ENCODE measurements at places on chromosomes 1 and 21. TPM values are rescaled to one million over a fixed set of nuclear protein-coding genes. Genes with fewer than 3 reads are reported as not detected.

The S100A8 gene
- total RNA-seq = not detected

The TRIM62 gene
- 5.6 TPM for total RNA-seq

DNA sequence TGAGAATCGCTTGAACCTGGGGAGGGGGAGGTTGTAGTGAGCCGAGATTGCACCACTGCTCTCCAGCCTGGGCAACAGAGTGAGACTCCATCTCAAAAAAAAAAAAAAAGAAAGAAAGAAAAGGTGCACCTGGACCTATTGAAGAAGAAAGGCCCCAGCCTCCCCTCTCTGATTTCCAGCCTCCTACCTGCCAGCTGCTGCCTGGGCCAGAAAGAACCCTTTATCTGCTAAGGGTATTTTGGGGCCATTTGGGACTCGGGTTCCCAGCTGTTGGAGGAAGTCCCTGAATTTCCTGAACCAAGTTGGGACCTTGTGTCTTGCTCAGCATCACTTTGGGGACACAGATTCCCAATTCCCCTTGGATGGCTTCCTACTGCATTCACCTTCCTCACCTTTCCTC, 3.9 kb upstream of the TNFRSF8 start:
- no peak for DNase-seq

DNA sequence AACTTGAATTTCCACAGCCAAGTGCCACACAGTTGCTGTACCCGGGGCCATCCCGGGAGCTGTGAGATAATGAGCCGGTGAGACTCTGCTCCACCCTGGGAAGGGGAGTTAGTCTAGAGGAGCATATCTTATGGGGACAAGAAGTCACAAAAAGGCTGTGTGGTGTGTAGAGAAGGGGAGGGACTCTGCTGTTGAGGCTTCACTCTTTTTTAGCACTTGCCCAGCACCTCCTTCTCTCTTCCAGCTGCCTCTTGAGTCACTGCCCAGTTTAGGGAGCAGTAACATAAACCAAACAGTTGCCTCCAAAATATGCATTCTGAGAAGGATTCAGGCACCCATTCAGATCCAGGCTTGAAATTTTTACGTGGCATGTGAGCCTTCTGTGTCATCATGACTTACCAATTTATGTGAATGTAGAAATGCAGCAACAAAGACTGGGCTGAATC, 744 bp upstream of the WDR26 start:
- no peak for DNase-seq

DNA sequence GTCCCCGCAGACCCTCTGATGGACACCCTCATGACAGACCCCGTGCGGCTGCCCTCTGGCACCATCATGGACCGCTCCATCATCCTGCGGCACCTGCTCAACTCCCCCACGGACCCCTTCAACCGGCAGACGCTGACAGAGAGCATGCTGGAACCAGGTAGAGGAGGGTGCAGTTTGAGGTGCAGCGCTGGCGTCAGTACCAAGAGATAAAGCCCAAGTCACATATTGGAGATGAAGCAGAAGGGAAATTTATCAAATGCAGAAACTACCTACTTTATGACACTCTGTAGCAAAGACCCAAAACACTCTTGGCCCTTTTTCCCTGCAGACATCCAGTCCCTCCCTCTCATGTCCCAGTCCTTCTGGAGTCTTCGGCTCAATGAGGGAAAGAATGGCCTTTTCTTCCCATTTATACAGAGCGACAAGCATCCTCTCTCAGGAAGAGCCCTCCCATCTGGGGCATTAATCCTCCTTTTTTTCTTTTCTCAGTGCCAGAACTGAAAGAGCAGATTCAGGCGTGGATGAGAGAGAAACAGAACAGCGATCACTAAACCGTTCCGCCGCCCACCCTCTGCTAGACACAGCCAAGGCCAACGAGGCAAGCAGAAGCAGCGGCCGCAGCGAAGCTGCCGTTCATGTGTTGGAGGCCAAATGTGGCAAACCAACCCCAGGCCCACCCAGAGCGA, 30.8 kb upstream of the KIF1B start:
- no peak for DNase-seq

DNA sequence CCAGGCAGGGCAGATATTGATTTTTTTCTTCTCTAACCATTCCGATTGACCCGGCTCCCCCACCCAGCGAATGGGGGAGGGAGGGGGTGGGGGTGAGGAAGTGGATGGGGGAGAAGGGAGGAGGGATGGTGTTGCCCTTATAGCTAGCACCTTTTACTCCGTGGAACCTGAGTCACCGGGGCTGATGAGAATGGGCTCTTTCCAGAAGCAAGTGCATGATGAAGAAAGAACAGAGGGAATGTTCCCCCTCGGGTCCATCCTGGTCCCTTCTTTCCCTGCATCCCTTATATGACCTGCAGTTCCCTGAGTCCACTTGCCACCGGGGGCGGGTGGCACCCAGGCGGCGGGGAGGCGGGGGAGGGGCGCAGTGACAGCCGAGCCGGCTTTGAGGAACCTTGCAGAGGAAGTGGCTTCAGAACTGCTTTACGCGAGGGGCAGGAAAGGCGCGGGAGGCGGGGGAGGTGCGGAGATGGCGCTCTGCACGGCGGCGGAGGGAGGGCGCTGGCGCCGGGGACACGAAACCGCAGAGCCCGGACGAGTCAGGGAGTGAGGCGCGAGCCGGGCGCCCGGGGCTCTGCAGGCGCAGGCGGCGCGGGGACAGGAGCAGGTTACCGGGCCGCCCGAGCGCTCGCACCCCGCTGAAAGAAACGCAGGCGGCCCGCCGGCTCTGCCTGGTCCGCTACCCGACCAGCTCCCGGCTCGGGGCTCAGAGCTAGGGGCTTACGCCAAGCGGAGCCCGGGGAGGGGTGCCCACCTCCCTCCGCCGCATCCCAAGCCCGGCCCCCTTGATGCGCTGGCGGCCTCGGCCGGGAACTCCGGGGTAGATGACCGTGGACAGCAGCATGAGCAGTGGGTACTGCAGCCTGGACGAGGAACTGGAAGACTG, 49.7 kb downstream of the RASSF5 start:
- DNase-seq = peak; percentile 89

DNA sequence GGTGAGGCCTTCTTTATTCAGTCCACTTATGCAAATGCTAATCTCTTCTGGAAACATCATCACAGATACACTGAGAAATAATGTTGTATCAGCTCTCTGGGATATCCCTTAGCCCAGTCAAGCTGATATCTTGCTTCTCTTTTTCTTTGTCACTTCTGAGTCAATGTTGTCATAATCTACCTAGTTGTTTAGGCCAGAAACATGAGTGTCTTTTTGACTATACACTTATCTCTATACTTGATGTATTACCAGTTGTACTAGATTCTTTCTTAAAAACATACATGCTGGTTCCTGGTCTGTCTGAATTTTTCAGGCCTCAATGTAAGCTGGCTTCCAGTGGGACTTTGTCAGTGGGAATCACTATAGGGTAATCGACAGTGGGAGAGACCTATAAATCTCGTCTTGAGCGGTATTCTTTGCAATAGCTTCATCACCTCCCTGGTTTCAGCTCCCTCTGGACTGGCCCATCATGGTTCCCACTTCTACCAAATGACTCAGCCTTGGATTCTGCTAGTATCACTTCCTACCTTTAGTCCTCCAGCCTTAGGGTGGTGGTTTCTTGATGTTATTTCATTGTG, 135.2 kb upstream of the CYYR1 start:
- DNase-seq = no peak
